Sciatic nerve (tissue), 2 donors: ENCODE measurements at places on chromosomes 3 and 15. TPM values are rescaled to one million over a fixed set of nuclear protein-coding genes. Genes with fewer than 3 reads are reported as not detected.

DNA sequence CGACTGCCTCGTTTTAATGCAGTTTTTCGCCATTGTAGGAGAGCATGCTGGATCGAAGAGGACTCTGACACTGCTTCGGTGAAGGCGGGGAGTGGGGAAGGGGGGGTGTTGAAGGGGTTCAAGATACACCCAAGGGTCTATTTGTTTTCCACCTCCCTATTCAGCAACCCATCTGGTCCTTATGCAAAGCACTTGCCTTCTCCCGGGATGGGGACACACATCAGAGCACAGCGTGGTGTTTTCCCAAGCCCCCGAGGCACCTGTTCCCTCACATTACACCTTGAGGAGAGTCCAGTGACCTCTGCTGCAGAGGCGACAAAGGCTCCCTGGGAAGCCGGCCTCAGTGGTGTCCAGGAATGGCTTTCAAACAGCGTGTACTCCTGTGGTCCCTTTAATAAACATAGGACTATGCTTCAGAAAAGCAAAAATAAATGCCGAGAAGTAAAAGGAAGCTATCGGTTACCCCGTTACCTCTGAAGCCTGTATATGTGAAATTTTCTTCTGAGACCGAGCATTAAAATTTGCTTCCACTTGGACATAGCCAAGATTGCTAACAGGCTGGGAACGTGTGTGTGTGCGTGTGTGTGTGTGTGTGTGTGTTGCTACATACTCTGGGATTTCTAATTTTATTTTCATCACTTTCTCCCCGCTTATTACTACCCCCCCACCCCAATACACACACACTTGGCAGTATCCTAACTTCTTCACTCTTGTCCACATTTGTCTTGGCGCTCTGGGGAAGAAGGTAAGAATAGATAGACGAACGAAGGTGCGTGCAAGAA is 53.2 kb downstream of the CCDC54 start:
- DNase-seq, result peak; percentile 59

- DNase-seq, result no peak
Observed at GRCh38 chr15:40471808-40472150, 995 bp downstream of the CHST14 start.

- DNase-seq, result no peak
Observed at GRCh38 chr3:58588030-58588614, 10.9 kb upstream of the FAM107A start.

- DNase-seq, result no peak
Observed at GRCh38 chr3:65126527-65127410, 439.0 kb upstream of the ADAMTS9 start.

- DNase-seq, result no peak
Observed at GRCh38 chr3:176074096-176074495, 1123.2 kb downstream of the TBL1XR1 start.

DNA sequence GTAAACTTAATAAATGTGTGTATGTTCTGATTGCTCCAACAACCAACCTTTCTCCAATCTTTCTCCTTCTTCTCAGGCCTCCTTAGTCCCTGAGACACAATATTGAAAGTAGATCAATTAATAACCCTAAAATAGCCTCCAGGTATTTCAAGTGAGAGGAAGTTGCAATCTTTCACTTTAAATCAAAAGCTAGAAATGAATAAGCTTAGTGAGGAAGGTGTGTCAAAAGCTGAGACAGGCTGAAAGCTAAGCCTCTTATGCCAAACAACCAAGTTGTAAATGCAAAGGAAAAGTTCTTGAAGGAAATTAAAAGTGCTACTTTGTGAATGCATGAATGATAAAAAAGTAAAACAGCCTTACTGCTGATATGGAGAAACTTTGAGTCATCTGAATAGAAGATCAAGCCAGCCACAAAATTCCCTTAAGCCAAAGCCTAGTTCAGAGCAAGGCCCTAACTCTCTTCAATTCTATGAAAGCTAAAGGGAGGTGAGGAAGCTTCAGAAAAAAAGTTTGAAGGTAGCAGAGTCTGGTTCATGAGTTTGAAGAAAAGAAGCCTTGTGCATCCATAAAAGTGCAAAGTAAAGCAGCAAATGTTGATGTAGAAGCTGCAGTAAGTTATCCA is 38.6 kb downstream of the CCDC80 start:
- no peak for DNase-seq

- no peak for DNase-seq
Observed at GRCh38 chr3:19596408-19596807, 337.6 kb downstream of the EFHB start.

DNA sequence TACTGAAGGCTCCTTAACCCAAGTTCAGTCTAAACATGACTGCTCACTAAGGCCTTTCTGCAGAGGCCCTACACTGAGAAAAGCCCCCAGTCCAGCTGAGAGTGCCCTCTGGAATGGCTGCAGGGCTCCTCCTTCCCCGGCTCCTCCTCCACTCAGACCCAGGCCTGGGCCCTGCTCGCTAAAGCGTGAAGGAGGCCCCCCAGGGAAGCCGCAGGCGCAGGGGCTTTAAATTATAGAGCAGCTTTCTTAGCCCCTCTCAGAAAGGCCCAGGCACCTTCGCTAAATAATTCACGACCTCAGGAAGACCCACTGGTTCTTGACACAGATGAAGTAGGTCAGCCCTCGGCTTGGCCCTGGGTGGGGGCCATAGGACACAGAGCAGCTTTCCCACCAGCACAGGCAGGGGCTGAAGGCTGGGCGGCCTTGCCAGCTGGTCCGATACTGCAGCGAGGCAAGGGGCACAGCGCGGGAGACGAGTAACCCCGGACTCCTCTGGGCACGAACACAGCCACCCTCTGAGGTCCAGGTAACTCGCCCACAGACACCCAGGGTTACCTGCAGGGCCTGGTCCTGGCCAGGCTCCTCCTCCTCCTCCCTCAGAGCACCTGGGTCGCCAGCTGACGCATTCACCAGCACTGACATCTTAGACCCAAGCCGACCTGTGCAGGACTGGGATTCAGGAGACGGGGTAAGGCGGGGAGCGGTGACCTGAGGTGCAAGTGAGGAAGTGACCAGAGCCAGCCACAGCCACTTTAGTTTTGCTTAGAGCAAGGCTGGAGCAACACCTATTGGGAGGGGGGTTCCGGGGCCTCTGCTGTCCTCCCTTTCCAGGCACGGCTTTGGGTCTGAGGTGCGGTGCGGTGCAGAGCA is 36.9 kb downstream of the RBPMS2 start:
- DNase-seq, result no peak

GRCh38 chr3:176824811-176825210 is 372.5 kb downstream of the TBL1XR1 start:
- no peak for DNase-seq

AGBL1 gene
- 0.49 TPM for total RNA-seq

ZNF860 gene
- total RNA-seq, result 0.89 TPM

POPDC2 gene
- 4.9 TPM for total RNA-seq

PRR20G gene
- total RNA-seq, result not detected

STRA6 gene
- total RNA-seq, result 0.76 TPM
